ENCODE measurements at places on chromosomes 4 and X. TPM values are rescaled to one million over a fixed set of nuclear protein-coding genes. Genes with fewer than 3 reads are reported as not detected.
A peak's percentile ranks its signal among the peaks of the same experiment; 100 is the strongest.

Gene ERVMER34-1
- not detected for total RNA-seq

GRCh38 chrX:96445531-96446065, 239.0 kb upstream of the DIAPH2 start:
- no peak for DNase-seq
- no peak overlapping the region for H3K27ac ChIP-seq
- H3K4me3 ChIP-seq, result no peak overlapping the region
- no peaks in the 10 kb centered on the region for H3K36me3 ChIP-seq
- H3K27me3 ChIP-seq, result peaks cover 4% of the 10 kb centered on the region

DNA sequence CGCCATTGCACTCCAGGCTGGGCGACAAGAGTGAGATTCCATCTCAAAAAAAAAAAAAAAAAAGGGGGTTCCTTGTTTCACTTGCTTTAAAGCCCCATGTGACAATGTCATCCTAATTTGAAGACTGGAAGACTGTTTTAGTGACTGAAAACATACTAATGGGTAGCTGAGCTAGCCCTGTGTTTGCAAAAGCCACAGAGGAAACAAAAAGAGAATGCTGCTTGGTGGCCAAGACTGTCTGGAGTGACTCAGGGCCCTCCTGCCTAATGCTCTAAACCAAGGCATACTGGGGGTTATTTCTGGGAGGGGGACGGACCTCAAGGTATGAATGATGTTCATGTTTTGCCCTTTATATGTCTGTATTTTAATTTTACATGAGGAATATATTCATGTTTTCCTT, 16.0 kb downstream of the HPSE start:
- DNase-seq, result no peak
- peaks cover 11% of the 10 kb centered on the region for H3K4me1 ChIP-seq
- no peaks in the 10 kb centered on the region for H3K27me3 ChIP-seq
- peaks cover 12% of the 10 kb centered on the region for H3K36me3 ChIP-seq
- H3K27ac ChIP-seq, result no peak overlapping the region

Gene CABS1
- total RNA-seq, result not detected

DNA sequence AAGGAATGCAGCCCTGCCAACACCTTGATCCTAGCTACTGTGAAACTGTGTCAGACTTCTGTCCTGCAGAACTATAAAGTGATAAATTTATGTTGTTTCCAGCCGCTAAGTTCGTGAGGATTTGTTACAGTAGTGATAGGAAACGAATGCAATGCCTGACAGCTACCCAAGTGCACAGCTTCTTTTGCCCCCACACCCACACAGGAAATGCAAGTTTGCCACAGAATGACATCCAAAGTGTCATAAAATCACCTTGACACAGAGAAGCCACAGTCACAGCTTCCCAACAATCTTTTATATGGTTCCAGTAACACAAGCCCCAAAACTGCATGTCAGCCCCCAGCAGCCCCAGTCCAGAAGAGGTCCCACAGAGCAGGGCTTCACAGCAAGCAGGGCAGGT, 216.9 kb upstream of the S100G start:
- peak overlapping the region; percentile 45 for H3K4me3 ChIP-seq
- peaks cover 14% of the 10 kb centered on the region for H3K4me1 ChIP-seq
- no peaks in the 10 kb centered on the region for H3K36me3 ChIP-seq
- no peaks in the 10 kb centered on the region for H3K27me3 ChIP-seq
- H3K27ac ChIP-seq, result peak overlapping the region; percentile 55

DNA sequence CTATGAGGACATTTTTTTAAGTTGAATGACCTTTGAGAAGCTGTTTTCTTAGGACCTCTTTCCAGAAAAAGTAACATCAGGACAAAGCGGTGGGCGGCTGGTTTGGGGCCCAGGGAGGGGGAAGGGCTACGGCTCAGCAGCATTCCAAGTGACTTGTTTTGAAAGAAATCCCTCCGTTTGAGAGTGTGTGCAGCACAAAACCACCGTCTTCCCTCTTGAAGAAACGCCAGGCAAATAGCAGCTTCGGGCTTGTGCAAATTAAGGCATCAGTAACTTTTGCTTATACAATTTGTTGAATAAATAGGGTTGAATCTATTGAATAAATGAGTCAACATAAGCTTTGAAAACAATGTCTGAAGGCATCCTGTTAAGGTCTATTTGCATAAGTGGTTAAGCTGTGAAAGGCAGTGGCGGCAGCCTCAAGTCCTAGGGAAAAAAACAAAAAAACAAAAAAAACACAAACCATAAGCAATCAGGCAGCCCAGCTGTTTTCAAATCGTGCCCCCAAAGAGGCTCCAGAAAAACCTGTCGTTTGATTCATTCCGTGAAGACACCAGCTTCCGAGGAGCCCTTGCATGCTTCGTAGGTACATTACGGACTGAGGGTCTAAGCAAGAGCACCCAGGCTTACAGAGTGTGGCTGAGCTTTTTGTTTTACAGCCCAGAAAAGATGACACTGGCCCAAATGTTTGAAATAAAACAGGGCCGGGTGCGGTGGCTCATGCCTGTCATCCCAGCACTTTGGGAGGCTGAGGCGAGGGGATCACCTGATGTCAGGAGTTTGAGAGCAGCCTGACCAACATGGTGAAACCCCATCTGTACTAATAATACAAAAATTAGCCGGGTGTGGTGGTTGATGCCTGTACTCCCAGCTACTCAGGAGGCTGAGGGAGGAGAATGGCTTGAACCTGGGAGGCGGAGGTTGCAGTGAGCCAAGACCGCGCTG, 103.7 kb downstream of the CRLF2 start:
- no peaks in the 10 kb centered on the region for H3K36me3 ChIP-seq
- peaks cover 15% of the 10 kb centered on the region for H3K4me1 ChIP-seq
- H3K4me3 ChIP-seq, result no peak overlapping the region

- no peak overlapping the region for H3K4me3 ChIP-seq
- no peaks in the 10 kb centered on the region for H3K27me3 ChIP-seq
- no peaks in the 10 kb centered on the region for H3K36me3 ChIP-seq
- DNase-seq, result no peak
Observed at GRCh38 chrX:83847339-83847738, 13.6 kb upstream of the CYLC1 start.

DNA sequence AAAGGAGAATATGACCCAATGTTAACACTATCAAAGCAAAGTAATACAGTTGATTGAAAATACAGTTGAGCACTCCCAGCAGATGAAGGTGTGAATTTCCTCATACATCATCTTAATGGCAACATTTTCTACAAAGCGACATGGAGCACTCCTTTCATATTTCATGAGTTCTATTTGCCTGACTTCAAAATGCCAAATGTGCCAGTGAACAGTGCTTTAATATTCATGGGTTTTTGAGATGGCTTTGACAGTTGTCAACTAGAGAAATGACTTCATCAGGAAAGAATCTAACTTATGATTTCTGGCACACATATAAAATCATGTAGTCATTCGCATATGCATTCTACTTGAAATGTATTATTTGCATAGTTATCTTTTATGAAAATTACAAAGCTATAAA, 222.4 kb downstream of the GALNTL6 start:
- no peaks in the 10 kb centered on the region for H3K27me3 ChIP-seq
- no peak overlapping the region for H3K27ac ChIP-seq
- no peak overlapping the region for H3K4me3 ChIP-seq
- H3K4me1 ChIP-seq, result no peaks in the 10 kb centered on the region

Gene SPANXN4
- not detected for total RNA-seq

Gene FHIP1A
- 3.3 TPM for total RNA-seq

GRCh38 chr4:13849778-13850177, 222.3 kb upstream of the BOD1L1 start:
- H3K27ac ChIP-seq, result no peak overlapping the region
- H3K4me3 ChIP-seq, result no peak overlapping the region
- DNase-seq, result no peak
- H3K4me1 ChIP-seq, result peaks cover 2% of the 10 kb centered on the region
- H3K27me3 ChIP-seq, result peaks cover 1% of the 10 kb centered on the region
- no peaks in the 10 kb centered on the region for H3K36me3 ChIP-seq

Gene DCLK2
- total RNA-seq, result not detected

Gene GLUD2
- total RNA-seq, result 0.23 TPM

GRCh38 chr4:114136069-114136468, 156.6 kb upstream of the ARSJ start:
- H3K4me1 ChIP-seq, result no peaks in the 10 kb centered on the region
- no peak for DNase-seq
- no peak overlapping the region for H3K27ac ChIP-seq
- H3K36me3 ChIP-seq, result no peaks in the 10 kb centered on the region

Gene GAB3
- 10.0 TPM for total RNA-seq

Gene MOB1B
- 16.0 TPM for total RNA-seq

Gene SATL1
- total RNA-seq, result not detected

Gene DCAF8L2
- not detected for total RNA-seq

GRCh38 chrX:23783589-23784469, 856 bp downstream of the SAT1 start:
- H3K36me3 ChIP-seq, result peaks cover 33% of the 10 kb centered on the region
- peaks cover 30% of the 10 kb centered on the region for H3K4me1 ChIP-seq
- peak overlapping the region; percentile 90 for H3K27ac ChIP-seq
- DNase-seq, result peak; percentile 25
- H3K4me3 ChIP-seq, result peak overlapping the region; percentile 97
- H3K27me3 ChIP-seq, result no peaks in the 10 kb centered on the region

DNA sequence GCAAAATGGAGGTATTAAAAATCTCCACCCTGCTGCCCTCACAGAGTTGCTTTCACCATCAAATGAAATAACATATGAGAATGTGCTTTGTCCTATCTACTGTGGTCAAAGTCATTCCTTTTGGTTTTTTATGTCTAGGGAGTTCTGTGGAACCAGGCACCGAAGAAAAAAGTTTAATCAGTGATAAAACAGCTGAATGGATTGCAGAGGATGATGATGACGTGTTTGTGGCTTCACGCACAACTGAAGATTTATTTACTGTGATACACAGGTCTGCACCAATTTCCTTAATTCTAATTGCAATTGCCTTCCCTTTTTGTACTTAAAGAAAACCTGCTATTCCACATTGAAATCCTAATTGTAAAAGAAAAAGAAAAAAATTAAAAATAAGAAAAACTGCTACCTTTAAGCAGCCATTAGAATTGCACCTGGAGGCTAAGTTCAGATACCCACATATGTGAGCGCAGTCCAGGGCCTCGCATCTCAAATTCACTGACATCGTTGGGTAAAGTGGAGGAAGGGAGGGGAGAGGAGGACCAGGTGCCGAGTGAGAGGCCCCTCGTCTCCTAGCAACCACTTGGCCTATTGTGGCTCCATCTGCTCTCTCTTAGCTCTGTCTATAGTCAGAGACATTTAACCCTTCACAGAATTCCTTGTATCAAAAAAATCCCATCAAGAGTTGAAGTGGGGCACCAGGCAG, 10.5 kb upstream of the RTL5 start:
- H3K27me3 ChIP-seq, result peaks cover 2% of the 10 kb centered on the region
- H3K4me3 ChIP-seq, result peak overlapping the region; percentile 25
- no peaks in the 10 kb centered on the region for H3K36me3 ChIP-seq
- DNase-seq, result no peak

DNA sequence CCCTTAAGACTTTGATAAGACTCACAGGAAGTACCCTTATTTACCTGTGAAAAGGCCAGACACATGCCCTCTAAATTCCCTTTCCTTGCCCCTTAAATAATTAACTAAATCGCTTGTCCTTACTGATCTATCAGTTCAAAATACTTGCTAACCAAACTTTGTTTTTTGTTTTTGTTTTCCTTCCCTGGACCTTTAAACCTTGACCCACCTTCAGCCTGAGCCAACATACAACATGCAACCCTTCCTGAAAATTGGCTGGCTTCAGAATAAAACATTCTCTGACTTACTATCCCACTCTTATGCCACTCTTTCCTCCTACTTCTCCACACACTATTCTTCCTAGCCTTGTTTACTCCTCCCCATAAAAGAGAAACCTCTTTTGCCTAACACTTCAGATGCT, 448.1 kb upstream of the TRAM1L1 start:
- no peak for DNase-seq
- H3K36me3 ChIP-seq, result no peaks in the 10 kb centered on the region
- no peak overlapping the region for H3K27ac ChIP-seq

Gene CSAG2
- not detected for total RNA-seq

DNA sequence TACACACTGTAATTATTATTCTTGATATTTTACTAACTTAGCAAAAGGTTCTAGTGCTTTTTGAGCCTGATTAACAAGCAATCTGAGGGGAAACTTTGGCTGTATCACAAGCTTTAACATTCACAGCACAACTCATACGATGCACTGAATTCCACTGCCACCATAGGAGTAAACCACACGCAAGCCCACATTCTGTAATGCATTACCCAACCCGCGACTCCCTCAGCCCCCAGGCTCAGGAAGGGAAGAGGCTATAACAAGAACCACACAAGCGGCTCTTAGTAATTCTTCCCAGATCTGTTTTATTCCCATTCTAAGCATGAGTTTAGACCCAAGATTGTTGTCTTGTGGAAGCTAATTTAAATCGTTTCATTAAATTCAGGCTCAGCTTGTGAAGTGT, 138.5 kb upstream of the TBL1X start:
- H3K36me3 ChIP-seq, result no peaks in the 10 kb centered on the region
- H3K27ac ChIP-seq, result no peak overlapping the region
- no peak for DNase-seq
- H3K27me3 ChIP-seq, result no peaks in the 10 kb centered on the region
- H3K4me3 ChIP-seq, result no peak overlapping the region
- no peaks in the 10 kb centered on the region for H3K4me1 ChIP-seq

Gene FAM47E
- total RNA-seq, result 1.3 TPM

Data from naive thymus-derived CD8-positive, alpha-beta T cell (primary cell).